ENCODE measurements at places on chromosomes 6 and 20. TPM values are rescaled to one million over a fixed set of nuclear protein-coding genes. Genes with fewer than 3 reads are reported as not detected.

Gene OVOL2
- total RNA-seq = not detected

DNA sequence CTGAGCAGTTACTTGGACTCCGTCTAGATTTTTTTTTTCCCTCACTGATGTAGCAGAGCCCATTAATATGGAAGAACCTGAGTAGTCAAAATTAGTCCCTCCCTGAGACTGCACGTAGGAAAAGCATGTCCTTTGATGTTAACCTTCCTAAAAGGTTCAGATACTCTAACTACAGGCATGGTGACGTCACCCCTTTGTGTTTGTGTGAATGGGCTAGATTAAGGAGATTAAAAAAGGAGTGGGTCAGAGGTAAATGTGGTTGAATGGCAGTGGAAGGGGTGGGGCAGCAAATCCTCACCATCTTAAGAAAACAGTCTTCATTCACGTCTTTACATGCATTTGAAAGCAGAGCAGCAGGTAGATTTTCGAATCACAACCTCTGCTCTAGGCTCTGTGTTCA lies 521.1 kb downstream of the TFAP2B start:
- no peak for DNase-seq
- H3K36me3 ChIP-seq = no peaks in the 10 kb centered on the region
- H3K27ac ChIP-seq = no peak overlapping the region
- H3K27me3 ChIP-seq = no peaks in the 10 kb centered on the region
- H3K4me1 ChIP-seq = no peaks in the 10 kb centered on the region

Gene C20orf96
- total RNA-seq = 1.1 TPM

DNA sequence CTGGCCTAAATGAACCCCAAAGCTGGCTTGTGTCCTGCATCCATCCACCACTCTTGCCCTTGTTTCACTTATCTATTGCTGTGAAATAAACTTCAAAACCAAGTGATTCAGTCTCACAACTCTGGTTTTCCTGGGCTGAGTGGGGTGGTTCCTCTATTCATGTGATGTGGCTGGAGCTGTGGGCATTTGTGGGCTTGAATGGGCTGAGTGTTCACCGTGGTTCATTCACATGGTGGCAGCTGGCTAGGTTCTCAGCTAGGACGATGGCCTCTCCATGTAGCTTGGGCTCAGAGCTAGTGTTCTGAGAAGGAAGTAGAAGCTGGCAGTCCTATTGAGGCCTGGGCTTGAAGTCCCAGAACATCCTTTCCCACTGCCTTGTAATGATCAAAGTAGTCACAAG lies 30.4 kb downstream of the FKBP1A start:
- H3K27ac ChIP-seq = no peak overlapping the region
- no peak overlapping the region for H3K4me3 ChIP-seq
- H3K4me1 ChIP-seq = peaks cover 6% of the 10 kb centered on the region
- no peaks in the 10 kb centered on the region for H3K27me3 ChIP-seq
- no peak for DNase-seq

- H3K27ac ChIP-seq = no peak overlapping the region
- H3K36me3 ChIP-seq = no peaks in the 10 kb centered on the region
- H3K4me1 ChIP-seq = no peaks in the 10 kb centered on the region
- no peaks in the 10 kb centered on the region for H3K27me3 ChIP-seq
- DNase-seq = no peak
Observed at GRCh38 chr6:119879731-119880130, 530.2 kb upstream of the MAN1A1 start.

Gene LAMP5
- total RNA-seq = under 0.01 TPM
